ENCODE measurements at places on chromosomes 16 and 17.

DNA sequence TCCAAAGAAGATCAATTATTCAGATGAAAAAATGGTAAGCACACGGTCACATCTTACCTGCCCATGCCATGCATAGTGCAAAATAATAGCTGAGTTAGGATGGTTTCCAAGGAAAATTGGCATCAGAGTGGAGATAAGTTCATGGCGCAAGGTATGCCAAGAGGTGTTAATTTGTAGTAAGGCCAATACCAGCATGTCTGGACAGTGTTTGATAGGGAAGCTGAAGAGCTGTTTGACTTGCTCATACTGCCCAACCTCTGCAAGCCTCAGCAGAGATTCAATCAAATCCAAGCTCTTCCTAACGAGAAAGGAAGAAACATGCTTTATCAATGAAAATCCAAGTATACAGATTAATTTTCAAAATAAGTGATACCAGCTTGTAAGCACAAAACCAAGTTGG, 51.0 kb downstream of the CNOT1 start:
- DNase-seq = no peak

DNA sequence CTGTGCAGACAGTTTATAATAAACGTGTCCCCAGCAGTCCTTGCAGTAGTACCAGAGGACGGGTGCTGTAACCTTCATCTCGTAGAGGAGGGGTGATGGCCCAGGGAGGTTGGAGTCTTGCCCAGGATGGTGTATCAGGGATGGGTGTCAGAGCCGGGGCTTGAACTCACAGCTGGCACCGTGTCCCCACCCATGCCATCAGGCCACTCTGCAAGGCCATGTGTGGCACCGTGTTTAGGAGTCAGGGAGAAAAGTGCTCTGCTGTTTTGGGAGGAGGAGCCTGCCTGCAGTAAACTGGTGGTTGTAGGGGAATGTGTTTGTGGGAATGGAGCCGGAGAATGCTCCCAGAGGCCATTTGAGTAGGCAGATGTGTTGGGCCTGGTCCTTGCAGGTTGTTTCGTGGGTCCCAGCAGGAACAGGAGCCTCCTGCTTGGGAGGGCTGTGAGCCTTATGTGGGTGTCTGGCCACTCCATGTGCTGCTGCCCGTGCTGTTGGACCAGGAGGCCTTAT, 1.7 kb downstream of the ADORA2B start:
- no peak for DNase-seq

DNA sequence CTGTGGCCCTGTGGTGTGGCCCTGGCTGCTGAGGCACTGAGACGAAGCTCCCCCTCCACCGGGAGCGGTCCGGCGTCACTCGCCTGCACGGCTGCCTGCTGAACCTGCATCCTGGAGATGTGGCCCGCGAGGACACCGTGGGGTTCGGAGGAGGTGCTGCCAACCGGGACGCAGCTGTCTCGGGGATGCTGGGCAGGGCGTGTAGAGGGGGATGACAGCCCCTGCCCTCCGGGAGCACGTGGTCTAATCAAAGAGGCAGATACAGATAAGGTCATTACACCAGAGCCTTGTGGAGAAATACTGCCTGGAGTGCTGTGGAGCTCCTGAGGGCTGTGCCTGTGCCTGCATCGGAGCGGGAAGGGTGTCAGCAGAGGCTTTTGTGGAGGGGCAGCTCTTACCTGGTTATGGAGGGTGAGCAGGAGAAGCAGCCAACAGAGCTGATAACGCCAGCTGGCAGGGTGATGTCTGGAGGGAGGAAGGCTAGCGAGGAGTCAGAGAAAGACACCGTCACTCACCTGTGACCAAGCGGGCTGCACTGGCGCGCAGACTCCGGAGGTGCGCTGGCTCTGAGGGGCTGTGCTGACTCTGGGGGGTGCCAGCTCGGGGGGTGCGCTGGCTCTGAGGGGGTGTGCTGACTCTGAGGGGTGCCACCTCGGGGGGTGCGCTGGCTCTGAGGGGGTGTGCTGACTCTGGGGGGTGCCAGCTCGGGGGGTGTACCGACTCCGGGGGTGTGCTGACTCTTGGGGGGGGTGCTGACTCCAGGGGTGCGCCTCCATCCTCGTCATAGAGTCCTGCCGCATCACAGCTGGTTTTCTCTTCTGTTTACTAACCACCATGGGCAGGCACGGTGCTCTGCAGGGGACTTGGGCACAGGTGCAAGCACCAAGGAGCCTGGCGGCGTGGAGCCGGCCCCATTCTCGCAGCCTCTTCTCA, 104.7 kb upstream of the CHMP6 start:
- no peak for DNase-seq

GRCh38 chr16:50676684-50677225, 4.4 kb downstream of the SNX20 start:
- DNase-seq = no peak

DNA sequence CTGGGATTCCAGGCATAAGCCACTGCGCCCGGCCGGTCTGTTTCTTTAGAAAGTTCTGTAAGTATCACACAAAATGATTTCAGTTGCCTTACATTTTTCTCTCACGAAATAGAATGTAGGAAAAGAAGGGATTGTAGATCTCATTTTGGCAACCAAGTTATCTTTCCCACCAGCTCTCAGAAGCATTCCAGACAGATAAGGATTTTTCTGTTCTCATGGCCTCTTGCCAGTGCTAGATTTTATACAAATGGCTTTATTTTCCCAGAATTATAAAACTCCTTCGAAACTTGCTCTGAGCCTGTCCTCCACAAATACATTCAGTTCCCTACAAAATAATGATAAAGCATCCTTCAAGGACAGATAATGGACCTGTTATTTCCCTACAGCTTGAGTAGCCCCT, 46.9 kb downstream of the LCMT1 start:
- no peak for DNase-seq

DNA sequence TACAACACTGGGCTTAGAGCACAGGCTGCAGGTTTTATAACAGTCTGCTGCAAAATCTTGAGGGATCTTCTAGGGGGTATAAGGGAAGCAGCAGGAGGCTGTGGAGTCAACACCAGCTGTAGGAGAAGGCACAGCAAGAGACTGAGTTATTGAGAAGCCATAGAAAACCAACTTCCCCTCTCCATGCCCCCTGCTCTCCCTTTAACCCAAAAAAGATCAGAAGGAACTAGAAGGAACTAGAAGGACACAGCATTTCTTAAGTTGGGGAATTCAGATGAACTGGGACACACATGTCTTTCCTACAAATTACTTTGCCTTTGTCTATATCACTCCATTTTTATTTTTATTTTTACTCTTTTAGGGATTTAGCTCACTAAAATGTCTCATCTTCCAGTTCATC, 6.2 kb upstream of the CCL18 start:
- DNase-seq = no peak

DNA sequence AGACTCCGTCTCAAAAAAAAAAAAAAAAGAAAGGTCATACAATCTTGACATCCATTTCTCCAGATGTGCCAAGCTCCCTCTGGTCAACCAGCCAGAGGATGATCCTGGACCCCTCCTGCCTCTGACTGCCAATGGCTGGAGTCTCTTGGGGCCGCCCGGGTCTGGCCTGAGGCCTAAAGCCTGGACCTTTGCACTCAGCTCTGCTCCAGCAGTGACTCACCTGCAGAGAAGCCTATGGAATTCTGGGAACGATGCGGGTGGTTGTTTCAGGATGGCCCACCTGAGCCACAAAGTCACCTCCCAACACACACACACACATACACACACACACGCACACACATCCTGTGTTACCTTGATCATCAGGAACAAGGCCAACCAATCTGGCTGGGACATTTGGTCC, 64.0 kb upstream of the DNAH17 start:
- no peak for DNase-seq

DNA sequence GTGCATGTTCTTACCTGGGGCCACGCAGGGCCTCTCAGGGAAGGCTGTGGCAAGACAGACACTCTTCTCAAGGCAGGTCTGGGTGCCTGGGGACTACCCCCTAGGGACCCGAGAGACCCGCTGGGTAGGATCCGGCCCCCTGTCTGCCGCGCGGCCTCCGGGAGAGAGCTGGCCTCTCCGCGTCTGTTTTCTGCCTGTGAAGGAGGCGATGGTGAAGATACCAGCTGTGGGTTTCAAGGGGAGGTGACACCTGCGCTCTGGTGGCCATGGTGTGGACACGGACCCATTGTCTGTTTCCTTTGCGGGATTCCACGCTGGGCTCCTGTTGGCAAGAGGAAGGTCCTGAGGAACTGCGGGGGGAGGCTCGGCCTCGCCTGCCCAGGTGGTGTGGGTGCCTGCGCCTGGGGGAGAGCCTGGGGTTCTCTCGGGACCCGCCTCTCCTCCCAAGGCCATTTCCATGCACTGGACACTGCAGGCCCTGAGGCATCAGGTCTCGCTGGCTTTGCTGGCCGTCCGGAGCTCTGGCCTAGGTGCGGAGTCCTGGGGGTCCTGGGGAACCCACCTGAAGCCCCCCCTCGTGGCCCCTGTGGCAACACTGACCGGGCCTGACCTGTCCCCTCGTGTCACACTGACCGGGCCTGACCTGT, 12.2 kb upstream of the METRNL start:
- no peak for DNase-seq

DNA sequence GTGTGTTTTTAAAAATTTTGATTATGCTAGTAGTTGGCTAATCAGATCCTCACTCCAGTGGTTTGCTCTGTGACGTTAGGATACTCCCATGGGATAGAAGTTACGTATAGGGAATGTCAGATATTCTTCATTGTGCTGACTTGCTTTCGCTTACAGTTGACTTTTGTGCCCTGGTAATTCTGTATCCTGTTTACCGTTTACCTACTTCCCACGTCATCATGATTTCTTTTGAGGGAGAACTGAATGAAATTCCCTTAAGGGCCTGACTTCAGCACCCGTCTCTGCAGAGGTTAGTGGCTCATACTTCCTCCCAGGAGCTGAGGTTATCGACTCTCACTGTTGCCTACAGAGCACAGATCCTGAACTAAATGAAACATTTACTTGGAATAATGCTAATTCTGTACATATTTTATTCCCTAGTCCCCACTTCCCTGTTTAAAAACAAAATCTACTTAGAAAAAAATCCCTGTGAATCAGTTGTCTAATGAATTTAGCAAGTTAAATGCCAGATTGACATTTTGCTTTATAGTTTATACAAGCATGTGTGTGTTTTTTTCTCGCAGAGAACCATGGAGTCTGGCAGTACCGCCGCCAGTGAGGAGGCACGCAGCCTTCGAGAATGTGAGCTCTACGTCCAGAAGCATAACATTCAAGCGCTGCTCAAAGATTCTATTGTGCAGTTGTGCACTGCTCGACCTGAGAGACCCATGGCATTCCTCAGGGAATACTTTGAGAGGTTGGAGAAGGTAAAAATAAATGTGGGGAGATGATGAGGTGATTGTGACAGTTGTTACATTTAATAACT, 2.8 kb downstream of the PRKAR1A start:
- no peak for DNase-seq

GRCh38 chr16:15650698-15651171, 690 bp downstream of the NDE1 start:
- peak; percentile 51 for DNase-seq

DNA sequence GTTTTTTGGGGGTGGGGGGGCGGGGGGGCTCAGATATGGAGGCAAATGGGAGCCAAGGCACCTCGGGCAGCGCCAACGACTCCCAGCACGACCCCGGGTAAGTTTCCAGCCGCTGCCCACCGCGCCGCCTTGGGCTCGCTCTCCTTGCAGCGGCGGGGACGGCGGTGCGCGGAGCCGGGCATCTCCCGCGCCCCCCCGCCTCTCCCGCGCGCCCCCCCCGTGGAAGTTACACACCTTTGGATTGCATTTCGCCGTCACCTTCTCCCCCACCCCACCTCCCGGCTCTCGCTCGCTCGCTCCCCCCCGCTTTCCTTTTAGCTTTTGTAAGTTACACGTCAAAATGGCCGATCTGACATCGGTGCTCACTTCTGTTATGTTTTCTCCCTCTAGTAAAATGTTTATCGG, 387 bp downstream of the MSI2 start:
- peak; percentile 36 for DNase-seq

GRCh38 chr17:44128383-44128782, 4.9 kb upstream of the HDAC5 start:
- DNase-seq = no peak

- DNase-seq = no peak
These were observed 94.5 kb downstream of the ANKFN1 start for GRCh38 chr17:56247816-56248215.

GRCh38 chr17:73566905-73567782, 77.1 kb downstream of the SDK2 start:
- no peak for DNase-seq

DNA sequence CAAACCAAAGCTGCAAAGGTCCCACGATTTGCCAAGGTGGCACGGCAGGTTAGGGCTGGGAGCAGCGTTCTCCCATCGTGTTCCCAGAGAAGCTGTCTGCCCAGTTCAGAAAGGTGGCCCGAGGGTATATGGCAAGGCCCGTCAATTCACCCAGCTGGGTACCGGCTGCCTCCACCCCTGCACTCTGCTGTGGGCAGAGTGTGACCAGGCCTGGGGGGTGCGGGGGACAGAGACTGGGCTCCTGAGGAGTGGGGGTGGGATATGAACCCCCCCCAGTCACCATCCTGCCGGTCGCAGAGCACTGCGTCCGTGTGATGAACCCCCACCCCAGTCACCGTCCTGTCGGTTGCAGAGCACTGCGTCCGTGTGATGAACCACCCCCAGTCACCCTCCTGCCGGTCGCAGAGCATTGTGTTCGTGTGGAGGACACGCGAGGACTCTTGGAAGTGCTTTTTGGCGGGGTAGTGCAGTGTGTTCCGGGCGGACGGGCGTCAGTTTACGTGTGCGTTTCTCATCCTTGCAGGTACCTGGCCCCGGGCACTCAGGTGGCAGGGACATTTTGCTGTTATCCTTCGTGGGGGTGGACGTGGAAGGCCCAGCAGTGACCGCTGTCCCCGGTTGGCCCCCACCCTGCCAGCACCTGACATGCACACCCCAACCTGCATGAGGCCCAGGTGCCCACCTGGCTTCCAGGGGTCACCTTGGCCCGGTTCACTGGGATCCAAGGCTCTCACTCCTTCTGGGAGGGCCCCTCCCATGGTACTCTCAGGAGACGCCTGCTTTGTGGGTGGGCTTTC, 2.7 kb upstream of the FASN start:
- no peak for DNase-seq

DNA sequence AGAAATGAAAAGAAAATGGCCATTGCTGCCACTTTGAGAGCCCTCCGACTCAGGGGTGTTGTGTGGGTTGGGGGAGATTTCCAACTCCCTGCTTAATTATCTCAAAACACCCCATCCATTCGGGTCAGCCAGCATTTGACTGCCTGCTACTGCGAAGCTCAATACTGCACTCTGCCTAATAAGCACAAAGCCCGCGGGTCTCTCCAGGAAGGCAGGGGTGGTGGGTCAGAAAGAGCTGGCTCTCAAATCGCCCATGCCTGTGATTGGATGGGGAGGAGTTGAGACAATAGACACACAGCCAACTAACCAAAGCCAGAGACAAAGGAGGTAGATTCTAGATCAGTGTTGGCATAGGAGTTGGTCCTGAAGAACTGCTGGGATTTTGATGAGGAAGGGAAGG, 2.3 kb upstream of the XAF1 start:
- DNase-seq = no peak
